ENCODE measurements at places on chromosomes 4 and X. TPM values are rescaled to one million over a fixed set of nuclear protein-coding genes. Genes with fewer than 3 reads are reported as not detected.

CC2D2A gene
- total RNA-seq: 1.8 TPM

PARM1 gene
- not detected for total RNA-seq

RAB33B gene
- total RNA-seq: 5.1 TPM

WDR19 gene
- 15.9 TPM for total RNA-seq

CENPVL2 gene
- not detected for total RNA-seq

COL25A1 gene
- total RNA-seq: not detected

TBC1D1 gene
- total RNA-seq: 15.5 TPM

GAGE13 gene
- not detected for total RNA-seq

MAGEA2 gene
- total RNA-seq: not detected

DNA sequence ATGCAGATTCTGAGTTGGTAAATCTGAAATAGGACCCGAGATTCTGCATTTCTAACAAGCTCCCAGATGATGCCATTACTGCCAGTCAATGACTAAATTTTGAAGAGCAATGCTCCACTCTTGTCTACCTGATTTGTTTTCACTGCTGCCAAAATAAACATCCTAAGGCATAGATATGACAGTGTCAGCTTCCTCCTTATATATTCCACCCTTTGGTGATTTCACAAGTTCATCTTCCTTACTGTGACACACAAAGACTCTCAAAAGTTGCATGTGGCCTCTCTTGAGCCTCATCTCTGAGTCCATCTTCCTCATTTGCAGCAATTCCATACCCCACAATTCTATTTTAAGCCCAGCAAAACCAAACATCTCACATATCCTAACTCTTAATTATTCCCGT is 110.9 kb downstream of the FBXW7 start:
- DNase-seq: no peak

DNA sequence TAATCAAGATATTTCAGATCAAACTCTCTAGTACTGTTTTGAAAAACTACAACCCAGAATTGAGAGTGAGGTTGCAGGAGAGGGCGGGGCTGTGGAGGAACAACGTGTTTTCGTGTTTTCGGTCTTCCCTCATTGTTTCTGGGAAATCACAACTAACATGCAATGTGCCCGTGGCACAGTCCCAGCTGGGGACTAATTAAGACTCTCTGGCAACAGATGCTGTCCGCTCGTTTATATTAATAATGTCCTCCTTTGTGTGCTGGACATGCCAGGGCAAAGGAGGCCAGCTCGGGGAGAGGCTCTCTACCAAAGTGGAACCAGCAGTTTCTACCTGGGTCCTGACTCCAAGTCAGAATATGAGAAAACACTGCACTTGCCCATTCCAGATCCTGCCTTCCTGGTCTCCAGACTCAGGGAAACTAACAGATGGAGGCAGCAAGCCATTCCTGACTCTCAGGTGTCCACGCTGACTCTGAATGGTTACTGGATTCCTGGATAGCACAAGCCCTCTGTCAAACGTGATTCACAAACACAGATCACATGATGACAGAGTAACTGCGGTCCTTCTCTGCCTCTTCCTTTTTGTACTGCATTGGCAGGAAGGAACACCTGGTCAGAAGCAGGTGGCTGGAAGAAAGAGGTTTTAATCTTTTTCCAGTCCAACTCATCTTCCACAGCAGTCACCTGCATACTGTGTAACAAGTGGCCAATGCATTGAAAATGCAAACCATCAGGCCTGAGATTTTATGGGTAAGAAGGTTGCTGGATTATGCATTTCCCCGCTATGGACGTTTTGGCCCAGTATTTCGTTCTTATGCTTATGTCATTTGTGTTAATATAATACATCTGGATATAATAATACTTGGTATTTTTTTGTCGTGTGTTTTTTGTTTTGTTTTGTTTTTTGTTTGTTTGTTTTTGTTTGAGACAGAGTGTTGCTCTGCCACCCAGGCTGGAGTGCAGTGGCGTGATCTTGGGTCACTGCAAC is 65.0 kb downstream of the COQ2 start:
- DNase-seq: no peak

DNA sequence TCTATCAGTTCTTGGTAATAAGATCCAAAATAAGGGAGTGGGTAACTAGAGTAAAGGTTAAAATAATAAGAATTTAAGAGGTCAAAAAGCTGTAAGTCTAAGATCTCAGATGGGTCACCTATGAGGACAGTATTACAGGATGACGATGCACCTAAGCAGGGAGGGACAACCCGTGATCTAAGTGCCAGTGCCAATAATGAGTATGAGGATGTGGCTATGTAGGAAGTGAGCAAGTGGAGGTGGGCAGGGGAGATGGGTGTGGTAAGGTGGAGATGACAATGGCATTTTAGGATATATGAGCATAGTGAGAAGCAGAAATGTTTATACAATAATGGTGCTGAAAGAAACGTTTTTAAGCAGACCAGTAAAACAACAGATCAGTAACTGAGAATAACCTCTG is 19.3 kb downstream of the CCDC158 start:
- no peak for DNase-seq

DNA sequence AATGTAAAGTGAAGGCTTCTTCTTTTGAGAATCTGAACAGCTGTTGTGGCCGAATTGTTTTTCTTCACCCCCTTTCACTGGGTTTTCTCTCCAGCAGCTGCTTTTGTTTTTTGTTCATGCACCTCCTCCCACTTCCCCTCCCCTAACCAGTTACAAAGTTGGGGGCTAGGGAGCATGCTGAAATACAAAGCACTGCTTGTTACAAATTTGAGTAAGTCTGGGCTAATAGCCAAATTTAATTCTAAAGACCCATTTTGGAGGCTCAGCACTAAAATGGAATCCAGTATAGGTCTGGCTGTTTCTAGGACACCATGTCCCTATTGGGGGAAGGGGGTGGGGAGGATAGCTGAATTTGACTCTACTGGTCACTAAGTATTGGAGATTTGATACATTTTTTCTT is 89.2 kb upstream of the GPM6B start:
- no peak for DNase-seq

- DNase-seq: no peak
Measured at GRCh38 chr4:144494280-144494679, 151.7 kb upstream of the HHIP start.

GRCh38 chr4:173535957-173536356 is 5.9 kb upstream of the HAND2 start:
- no peak for DNase-seq

DNA sequence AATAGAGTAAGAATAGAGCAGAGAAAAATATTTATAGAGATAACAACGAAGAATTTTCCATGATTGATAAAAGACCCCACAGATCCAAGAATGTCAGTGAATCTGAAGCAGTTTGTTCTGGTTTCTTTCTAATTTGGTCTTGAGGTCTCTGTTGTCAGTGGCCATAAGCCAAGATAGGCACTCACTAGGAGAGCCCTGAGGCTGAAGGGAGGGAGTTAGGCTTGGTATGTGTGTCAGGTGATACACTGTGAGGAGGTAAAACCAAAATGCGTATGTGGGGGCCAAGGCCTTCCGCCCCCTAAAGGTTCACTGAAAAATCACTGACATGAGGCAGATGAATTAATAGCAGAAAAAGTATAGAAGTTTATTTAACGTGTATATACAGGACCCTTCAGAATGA is 382.3 kb upstream of the HTR2C start:
- DNase-seq: no peak

- DNase-seq: no peak
Measured at GRCh38 chr4:74085669-74086068, 13.3 kb downstream of the CXCL2 start.

DNA sequence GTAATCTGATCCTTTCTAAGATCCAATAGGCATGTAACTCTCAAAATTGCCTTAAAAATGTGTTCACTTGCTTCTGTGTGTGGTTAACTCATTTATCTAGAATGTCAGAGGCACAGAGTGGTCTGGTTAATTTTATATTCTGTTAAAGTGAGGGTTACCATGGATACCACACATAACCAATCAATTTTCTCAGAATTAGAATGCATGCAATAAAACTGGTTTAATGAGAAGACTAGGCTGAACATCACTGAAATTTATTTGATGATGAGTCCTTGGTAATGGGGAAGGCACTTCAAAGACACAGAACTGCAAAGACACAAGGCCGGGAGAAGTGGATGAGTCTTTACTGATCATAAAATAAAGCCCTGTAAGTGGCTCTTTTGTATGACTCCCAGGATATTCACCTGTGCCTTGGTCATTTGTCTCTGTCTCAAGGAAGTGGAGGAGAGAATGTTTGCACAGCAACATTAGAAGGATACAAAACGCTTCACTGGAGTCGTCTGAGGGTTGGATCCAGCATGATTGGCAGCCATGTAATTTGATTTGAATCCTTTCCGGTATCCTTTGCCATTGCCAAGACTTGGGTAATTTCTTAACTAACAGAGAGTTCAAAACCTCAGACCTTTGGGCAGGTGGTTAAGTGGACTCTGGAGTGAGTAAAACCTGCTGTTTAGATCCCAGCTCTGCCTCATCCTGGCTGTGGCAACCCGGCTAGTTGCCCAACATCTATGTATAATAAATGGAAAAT is 94.0 kb upstream of the RBPJ start:
- DNase-seq: no peak

GRCh38 chr4:96131186-96131585 is 291.3 kb downstream of the PDHA2 start:
- DNase-seq: no peak

DNA sequence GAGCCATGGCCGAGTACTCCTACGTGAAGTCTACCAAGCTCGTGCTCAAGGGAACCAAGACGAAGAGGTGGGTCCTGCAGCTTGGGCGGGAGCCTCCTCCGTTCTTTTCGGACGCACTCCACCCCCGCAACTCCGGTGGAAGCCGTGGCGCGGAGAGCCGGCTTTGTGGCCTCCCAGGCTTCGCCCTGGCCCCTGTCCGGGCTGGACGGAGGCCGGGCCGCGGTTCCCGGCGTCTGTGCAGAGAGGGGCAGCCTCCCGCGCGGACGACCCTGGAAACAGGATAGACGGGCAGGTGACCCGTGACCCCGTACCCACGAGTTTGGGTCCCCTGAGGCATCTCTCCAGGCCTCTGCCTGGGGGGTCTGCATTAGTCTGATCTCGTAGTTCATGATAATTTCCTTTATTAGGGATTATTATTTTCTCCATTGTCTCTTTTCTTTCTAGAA is 356 bp downstream of the FRG1 start:
- no peak for DNase-seq

GRCh38 chr4:8536467-8536866 is 43.7 kb upstream of the GPR78 start:
- DNase-seq: no peak

DNA sequence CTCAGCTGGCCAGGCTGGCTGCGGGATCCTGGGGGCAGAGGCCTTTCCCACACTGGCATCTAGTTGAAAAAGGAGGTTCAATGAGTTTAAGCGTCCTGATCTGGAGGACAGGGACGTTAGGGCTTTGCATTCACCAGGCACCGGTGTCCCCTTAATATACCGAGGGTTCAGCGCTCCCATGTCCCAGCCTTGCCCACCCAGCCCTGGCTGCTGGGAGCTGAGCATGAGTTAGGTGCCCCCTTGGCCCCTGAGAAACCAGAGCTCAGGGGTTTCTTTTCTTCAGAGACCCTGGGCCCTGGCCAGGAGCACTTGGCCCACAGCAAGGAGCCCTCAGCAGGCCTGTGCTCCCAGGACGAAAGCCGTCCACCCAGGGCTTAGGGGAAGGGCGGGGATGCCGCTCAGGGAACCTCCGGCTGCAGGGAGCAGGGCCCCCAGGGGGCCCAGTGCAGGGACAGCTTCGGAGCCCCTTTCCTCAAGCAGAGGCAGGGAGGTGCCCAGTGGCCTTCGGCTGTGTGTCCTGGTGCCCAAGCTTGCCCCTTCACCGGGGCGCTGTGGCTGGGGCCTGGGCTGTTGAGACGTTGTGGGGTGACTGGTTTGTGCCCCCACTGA is 20.9 kb upstream of the DUSP9 start:
- no peak for DNase-seq

GRCh38 chr4:39054497-39054896 is 7.5 kb upstream of the KLHL5 start:
- DNase-seq: no peak

- DNase-seq: no peak
Measured at GRCh38 chr4:184854673-184855072, 28.9 kb upstream of the ACSL1 start.

DNA sequence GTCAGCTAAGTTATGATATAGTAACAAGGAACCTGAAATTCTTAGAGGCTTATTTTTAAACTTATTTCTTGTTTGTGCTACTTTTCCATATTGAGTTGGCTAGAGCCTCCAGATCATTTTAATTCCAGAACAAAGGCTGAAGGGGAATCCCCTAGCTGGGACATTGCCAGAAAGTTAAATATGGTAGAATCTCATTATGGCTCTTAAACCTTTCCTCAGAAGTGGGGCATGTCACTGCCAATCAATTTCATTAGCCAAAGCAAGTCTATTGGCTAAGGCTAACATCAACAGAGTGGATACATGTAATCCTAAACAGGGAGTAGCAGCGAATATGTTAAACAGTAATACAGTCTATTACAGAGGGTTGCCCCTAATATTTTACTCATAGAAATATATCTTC is 47.0 kb downstream of the FTHL17 start:
- no peak for DNase-seq

- no peak for DNase-seq
Measured at GRCh38 chrX:36898301-36898700, 109.9 kb upstream of the FAM47C start.

DNA sequence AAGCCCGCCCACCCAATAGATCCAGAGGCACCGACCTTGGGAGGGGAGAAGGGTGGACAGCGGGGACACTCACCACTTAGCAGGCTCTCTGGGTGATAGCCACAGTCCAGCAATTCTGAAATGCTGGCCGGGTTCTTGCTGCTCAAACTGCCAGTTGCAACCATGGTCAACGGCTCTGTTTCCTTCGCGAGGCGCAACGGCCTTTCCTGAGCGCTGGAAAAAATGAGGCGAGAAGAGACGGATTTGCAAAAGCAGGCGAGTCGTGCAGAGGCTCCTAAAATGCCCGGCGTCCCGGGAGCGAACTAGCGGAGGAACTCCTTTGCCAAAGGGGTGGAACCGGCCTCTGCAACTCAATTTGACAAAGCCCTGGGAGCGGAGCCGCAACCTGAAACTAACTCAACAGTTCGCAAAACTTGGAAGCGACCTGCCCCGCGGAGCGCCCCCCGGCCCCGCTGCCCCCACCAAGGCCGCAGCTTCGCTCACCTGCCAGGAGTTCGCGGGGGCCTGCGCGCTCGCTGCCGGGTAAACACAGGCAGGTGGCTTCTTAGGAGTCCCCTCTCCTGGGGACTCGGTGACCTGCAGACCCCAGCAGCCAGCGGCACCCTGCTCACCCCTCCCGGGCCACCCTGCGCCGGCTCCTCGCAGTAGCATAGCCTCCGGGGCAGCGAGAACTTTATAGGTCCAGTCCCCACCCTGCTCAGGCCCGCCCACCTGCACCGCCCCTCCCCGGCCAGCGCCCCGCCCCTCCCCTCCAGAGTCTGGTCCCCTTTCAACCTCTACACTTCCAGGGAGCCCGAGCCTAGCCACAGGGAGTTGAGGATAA is at the start of gene DDIT4L:
TSS of gene DDIT4L (minus strand) at position 649 of the 823 bp plus-strand sequence. CDS start at position 164, 485 bp downstream.
- DNase-seq: peak; percentile 38

DNA sequence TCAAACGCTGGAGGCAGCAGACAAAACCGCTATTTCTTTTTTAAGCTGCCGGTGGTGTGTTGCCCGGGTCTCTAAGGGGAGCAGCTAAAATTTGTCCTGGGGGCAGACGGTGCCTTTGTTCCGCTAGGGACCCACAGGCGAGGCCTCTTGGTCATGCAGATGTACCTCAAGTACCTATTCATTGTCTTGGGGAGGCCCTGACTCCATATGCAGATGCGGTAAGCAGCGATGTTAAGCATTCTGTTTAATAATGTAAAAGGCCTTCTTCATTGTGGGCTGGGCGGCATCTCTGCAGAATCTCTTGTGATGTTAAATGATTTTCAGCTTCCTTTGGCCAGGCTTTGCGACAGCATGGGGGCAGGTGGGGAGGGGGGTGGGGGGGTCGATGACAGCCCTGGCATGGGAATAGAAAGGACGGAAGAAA is 98.9 kb upstream of the PJA1 start:
- DNase-seq: no peak

GRCh38 chr4:95013236-95013635 is 255.5 kb downstream of the BMPR1B start:
- DNase-seq: no peak
